ENCODE measurements at places on chromosomes 12 and 14.

DNA sequence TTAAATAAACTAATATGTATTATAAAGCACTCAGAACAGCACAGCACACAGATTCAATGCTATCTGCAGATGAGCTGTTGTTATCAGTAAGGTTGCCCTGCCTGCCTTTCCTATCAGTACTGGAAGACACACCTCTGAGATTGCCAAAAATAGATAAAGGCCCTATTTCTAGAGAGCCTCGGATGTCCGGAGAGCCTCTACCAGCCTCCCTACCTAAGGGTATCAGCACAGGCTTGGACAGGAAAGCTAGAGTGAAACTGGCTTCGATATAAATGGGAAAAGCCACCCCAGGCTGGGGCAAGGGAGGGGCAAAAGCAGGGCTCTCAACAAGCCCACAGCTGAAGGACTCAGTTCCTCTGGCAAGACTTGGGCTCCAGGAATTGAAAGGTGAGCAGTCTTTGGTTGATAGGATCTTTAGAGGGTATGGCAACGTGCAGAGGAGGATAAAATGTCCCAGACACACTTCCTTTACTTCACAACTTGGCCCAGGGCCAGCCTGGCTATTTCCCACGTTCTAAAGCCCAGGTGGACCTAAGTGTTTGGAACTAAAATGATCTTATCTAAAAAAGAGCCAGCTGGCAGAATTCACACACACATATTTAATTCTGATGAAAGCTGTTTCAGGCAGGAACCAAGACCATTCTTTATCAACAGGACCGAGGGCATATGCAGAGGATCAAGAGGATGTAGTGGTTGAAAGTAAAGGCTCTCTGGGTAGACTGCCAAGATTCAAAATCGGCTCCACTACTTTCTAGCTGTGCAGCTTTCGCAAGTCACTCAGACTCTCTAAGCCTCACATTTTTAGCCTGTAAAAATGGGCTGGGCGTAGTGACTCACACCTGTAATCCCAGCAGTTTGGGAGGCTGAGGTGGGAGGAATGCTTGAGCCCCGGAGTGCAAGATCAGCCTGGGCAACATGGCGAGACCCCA, 37.8 kb upstream of the ITPR2 start:
- peak; percentile 57 for DNase-seq

DNA sequence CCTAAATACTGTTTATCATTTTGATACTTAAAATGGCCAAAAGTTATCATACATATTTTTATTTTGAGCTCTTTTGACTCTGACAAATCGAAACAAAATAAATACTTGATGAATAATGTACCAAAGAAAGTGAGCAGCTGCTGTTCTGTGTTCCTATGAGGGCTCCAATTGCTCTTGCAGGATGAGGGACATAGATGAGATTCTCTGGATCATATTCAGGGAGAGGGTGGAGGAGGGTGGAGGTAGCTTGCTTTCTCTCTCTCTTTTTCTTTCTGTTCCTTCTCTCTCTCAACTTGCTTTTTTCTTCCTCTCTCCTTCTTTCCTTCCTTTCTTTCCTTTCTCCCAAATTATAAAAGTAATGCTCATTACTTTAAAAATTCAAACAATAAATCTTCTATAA, 8.9 kb upstream of the MYH7 start:
- DNase-seq: no peak

GRCh38 chr12:12086973-12087692, 16.4 kb downstream of the BCL2L14 start:
- DNase-seq: no peak

DNA sequence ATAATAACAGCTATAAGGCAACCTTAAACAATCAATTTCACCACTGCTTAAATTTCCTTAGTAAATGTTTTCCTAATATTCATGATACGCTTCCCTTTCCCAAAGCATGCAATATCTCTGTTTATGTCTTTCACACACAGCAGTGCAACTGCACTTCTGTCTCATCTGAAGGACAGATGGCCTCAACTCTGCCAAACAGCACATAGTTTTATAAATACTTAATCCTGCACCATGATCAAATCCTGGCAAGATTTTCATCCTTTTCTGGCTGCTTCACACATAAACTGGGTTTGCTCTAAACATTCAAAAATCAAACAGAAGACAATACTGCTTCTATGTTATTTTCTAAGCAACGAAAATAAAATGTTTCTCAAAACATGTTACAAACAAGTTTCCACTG, 266.3 kb downstream of the ITPR2 start:
- DNase-seq: peak; percentile 33

- DNase-seq: no peak
Measured at GRCh38 chr14:30585204-30585603, 26.2 kb downstream of the G2E3 start.

- DNase-seq: no peak
Measured at GRCh38 chr12:27243006-27243405, 1.1 kb upstream of the STK38L start.

- DNase-seq: no peak
Measured at GRCh38 chr14:89565607-89566006, 148.6 kb upstream of the FOXN3 start.
